ENCODE measurements at places on chromosomes 12 and 14.

- no peak for DNase-seq
These were observed 35.5 kb upstream of the CSRP2 start for GRCh38 chr12:76914102-76914859.

DNA sequence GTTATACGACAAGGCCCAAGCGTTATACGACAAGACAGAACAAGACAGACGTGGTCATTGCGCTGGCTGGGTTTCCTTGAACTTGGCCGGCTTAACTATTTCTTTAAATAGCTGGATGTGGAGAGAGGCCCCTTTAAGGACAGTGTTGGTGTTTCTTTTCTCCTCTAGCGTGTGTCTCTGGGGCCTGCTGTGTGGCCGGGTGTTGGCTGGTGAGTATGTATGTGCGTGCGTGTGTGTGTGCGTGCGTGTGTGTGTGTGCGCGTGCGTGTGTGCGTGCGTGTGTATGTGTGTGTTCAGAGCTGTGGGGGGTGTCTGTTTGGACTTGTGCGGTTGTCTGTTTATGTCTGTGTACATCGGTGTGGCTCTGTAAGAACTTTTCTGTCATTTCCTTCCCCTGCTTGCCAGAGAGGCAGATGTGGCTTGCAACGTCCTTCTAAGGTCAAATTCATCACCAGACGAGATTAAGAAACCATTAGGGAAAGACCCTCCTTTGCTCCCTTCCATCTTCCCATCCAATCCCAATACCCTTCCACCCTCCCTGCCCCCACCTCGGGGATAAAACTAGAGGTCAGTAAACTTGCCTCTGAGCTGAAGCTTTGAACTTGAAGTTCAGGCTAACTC lies 78.6 kb upstream of the TBX3 start:
- no peak for DNase-seq

GRCh38 chr12:92543840-92544239 lies 158.9 kb upstream of the PLEKHG7 start:
- DNase-seq = no peak

GRCh38 chr14:35682802-35683201 lies 126.3 kb downstream of the RALGAPA1 start:
- no peak for DNase-seq

GRCh38 chr12:108604208-108604941 lies 6.5 kb upstream of the TMEM119 start:
- no peak for DNase-seq

DNA sequence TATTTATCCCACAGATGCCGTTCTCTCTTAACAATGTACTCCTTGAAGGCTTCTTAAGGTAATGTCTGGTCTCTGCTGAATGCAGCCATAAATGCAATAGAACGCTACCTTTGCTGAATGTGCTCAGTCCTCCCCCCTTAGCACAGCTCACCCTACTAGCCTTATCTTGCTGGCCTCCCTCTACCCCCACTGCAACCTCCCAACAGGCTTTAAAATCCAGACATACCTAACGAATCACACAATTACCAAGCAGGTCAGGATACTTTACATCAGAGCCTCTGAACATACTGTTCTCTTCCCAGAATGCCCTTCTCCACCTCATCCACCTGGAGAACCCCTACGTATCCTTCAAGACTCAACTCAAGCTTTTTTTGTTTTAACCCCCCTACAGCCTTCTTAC lies 51.0 kb upstream of the CRADD start:
- no peak for DNase-seq

GRCh38 chr12:57899010-57899662 lies 42.2 kb upstream of the ATP23 start:
- DNase-seq = peak; percentile 74

- DNase-seq = no peak
These were observed 235.2 kb downstream of the SLC41A2 start for GRCh38 chr12:104722601-104723534.

DNA sequence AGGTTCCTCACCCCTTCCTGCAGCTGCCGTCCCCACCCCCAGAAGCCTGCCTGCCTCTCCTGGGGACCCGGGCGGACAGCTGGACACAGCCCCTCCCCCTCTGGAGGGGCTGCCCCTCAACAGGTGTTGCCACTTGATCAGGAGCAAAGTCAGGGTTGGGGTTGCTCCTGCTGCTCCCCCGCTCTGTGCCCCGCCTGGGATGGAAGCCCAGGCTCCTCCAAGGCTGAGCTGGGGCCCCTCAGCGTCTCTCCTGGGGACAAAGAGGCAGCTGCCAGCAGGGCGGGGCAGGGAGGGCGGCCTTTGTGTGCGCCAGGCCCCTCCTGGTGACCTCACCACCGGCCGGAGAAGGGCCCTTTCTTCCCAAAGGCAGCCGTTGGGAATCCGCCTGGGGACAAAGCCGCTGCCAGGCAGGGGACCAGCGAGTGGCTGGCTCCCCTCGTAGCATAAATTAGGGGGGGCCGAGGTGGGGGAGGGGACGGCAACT lies 13.7 kb downstream of the TRMT61A start:
- no peak for DNase-seq

DNA sequence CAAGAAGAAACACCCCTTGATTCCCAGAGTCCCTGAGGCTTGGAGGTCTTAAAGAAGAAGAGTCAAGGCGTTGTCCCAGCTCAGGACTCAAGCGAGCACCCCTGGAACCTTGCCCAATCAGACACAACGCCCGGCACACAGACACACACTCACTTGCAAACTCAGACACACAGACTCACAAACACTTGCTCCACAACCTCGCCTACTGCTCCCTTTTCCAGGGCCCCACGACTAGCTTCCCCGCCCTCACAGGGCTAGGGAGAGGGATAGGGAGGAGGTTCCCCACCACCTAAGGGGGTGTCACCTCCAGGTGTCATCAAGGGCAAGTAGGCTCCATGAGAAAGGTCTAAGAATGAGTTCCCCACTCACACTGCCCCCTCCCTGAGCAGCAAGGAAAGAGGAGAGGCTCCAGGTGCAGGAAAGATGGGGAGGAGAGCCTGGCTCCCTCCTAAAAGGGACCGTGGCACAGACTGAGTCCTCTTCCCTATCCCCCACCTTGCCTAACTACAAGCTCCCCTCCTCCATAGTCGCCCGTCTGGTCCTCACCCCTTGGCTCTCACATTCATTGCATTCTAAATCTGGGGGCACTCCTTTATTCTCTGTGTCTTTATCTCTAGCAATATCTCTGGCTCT lies 717 bp downstream of the WNT10B start:
- DNase-seq = no peak

- DNase-seq = no peak
These were observed 23.0 kb downstream of the ZFHX2 start for GRCh38 chr14:23528555-23528954.

GRCh38 chr12:13126494-13126893 lies 23.0 kb upstream of the GSG1 start:
- DNase-seq = no peak

DNA sequence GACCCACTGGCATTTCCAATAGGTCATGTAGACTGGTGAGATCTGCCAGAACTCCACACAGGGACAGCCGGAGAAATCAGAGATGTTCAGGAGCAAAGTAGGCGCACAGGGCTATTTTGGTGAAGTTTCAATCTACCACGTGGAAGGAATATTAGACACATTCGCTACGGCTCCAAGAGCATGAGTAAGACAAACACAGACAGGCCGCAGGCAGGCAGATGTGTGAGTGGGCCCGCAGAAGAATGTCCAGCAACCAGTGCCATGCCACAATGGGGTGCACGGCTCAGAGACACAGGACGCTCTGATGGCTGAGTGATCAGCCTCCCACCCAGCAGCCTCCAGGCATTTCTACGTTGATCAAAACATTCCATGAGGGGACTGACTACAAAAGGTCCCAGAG lies 10.4 kb downstream of the SLC15A4 start:
- no peak for DNase-seq

GRCh38 chr12:120998435-120998834 lies 17.9 kb downstream of the C12orf43 start:
- DNase-seq = no peak

DNA sequence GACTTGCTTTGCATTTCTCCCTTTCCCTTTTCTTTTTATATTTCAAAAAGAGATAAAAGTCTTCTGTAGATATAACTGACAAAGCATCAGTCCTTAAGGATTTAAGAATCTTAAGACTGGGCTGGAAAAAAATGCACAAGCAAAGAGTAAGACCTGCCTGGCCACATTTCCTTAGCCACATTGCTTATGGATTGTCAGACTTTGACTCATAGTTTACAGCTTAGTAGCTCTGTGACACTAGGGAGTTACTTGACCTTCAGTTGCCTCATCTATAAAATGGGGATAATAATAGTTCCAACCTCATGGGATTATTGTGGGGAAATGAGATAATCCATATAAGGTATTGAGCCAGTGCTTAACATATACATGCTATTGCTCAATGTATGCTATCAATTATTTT lies 66.4 kb upstream of the STK38L start:
- no peak for DNase-seq

GRCh38 chr12:5236022-5236640 lies 192.5 kb downstream of the KCNA5 start:
- no peak for DNase-seq

GRCh38 chr14:55977392-55978150 lies 140.6 kb upstream of the PELI2 start:
- DNase-seq = no peak

DNA sequence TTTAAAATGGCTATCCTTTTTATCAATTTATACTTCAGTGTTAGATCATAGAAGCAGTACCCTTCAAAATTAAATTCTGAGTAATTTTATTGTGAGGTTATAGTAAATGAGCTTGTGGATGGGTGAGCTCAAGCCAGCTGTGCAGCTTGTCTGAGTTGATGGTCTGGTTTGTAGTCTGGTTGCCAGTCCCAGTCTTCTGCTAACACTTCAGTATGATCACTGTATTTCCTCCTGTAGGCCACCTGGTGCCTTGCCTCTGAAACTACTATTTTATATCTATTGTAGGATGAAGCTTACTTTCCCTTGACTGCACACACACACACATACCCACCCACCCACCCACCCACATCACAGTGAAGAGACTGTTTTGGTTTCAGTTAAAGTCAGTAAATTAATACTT lies 496.4 kb downstream of the PCNX1 start:
- no peak for DNase-seq

GRCh38 chr12:132479938-132480622 lies 9.9 kb upstream of the FBRSL1 start:
- no peak for DNase-seq

- DNase-seq = no peak
These were observed 333.8 kb downstream of the PDZRN4 start for GRCh38 chr12:41521872-41522379.

DNA sequence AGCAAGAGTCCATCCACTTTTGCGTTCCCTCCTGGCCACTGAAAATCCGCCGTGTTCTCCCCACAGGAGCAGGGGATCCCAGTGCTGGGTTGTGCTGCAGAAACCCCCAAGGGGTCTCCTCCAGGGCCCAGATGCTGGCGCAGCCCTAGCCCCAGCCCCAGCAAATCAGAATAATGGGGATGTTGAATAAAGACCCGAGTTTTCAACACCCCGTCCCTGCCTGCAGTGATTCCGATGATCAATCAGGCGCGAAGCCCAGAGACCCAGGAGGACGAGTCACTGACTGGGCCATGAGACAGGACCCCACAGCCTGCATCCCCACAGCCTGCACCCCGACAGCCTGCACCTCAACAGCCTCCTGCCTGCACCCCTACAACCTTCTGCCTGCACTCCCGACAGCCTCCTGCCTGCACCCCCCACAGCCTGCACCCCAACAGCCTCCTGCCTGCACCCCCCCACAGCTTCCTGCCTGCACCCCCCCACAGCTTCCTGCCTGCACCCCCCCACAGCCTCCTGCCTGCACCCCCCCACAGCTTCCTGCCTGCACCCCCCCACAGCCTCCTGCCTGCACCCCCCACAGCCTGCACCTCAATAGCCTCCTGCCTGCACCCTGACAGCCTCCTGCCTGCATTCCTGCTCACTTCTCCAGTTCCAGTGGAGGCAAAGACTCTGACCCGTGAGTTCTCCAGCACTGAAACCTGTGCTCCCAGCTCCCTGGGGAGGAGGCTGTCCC lies 37.2 kb downstream of the TNFAIP2 start:
- no peak for DNase-seq

DNA sequence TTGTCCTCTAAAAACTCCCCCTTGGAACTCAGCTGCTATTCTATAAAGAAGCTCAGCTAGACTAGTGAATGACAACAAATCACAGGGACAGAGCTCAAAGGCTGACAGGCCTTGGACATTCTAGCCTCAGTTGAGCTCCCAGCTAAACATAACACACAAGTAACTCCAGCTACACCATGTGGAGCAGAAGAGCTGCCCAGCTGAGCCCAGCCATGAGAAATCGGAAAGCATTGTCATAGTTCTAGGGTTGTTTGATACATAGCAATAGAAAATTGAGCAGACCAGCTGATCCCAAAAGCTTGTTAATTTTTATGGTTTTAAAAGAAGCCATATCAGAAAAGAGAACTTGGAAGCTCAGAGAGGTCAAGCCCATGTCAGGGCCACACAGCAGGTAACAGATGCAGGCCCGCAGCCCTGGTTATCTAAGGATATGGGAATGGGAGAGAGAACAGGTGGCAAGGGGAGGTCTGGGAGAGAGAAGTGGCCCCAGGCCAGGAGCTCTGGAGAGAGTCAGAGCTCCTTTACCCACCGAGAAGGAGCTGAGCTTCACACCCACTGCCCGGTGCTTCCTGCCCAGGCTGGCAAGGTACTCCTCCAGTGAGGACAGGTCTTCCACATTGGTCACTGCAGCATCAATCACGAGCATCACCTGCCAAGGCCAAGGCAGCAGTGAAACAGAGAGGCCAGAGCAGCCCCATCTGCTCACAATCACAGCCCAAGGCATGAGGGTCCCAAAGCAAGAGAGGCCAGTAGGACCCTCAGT lies 2.9 kb downstream of the NGB start:
- DNase-seq = no peak

DNA sequence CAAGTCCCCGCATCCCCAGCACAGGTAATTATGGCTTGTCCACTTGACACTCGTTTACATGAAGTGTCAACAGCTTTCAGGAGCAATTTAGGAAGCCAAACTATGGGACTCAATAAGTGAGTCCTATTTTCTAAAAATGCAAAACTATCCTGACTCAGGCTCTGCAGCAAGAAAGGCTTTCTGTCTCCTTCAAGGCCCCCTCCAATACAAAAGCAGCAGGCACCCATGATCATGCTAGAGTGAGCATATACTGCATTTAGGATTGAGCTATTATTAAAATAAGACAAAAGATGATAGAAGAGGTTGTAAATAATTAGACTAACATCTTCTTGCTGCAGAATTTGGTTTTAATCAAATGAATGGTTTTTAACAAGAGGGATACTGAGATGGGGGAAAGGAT lies 3.2 kb downstream of the SIX6 start:
- DNase-seq = no peak
